ENCODE measurements at places on chromosomes 1 and 21. TPM values are rescaled to one million over a fixed set of nuclear protein-coding genes. Genes with fewer than 3 reads are reported as not detected.

Gene TIAM1
- 38.4 TPM for total RNA-seq

Gene IFNLR1
- total RNA-seq: 1.6 TPM

Gene PTPRF
- 169 TPM for total RNA-seq

Gene LCK
- total RNA-seq: 1.4 TPM

Gene SLC45A1
- total RNA-seq: 2.3 TPM

Gene ADGRL4
- 20.1 TPM for total RNA-seq

Gene FBXO2
- total RNA-seq: 1.8 TPM

Gene EDARADD
- 2.9 TPM for total RNA-seq

Gene TATDN3
- 20.7 TPM for total RNA-seq

Gene E2F2
- total RNA-seq: 4.2 TPM

Gene LCE3E
- total RNA-seq: not detected

Gene MROH9
- total RNA-seq: not detected
